Activated CD8-positive, alpha-beta T cell treated with anti-CD3 and anti-CD28 coated beads, Interleukin-2, amount 10 ng/mL, durations not matched to agents 7 days and 5 days (primary cell): ENCODE measurements at places on chromosomes 11 and 22. TPM values are rescaled to one million over a fixed set of nuclear protein-coding genes. Genes with fewer than 3 reads are reported as not detected.

DNA sequence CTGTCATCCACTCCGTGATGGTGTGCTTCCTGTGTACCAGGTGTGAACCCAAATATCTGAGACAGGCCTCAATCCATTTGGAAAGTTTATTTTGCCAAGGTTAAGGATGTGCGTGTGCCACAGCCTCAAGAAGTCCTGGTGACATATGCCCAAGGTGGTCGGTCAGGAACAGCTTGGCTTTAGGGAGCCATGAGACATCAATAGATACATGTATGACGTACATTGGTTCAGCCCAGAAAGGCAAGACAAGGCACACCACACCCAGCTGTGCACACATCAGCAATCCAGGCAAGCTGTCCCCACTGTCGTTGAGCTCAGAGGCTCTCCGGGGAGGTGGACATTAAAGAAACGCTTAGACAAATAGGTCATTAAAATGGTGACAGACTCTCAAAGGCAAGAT lies 56.8 kb upstream of the SHANK2 start:
- no peaks in the 10 kb centered on the region for H3K27me3 ChIP-seq
- H3K4me1 ChIP-seq: no peaks in the 10 kb centered on the region
- no peaks in the 10 kb centered on the region for H3K36me3 ChIP-seq
- H3K27ac ChIP-seq: no peak overlapping the region
- H3K4me3 ChIP-seq: no peak overlapping the region

DNA sequence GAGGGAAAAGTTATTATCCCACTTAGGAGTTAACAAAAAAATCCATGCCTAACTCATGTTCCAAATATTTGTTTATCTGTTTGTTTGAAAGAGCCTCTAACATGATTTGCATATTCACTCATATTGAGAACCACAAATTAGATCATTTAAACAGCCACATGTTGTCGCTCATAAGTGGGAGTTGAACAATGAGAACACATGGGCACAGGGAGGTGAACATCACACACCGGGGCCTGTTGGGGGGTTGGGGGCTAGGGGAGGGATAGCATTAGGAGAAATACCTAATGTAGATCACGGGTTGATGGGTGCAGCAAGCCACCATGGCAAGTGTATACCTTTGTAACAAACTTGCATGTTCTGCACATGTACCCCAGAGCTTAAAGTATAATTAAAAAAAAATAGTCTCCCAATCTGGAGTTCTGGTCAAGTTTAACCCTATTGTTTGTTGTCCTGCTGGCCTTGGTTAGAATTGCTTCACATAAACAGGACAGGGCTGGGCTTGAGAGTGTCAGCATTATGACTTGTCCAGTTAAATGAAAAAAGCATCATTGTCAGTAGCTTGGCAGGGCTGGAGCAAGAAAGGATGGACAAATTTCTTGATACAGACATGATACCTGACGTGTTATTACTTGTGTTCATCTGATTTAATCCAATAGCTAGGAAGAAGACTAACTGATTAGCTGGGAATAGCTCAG lies 57.8 kb upstream of the PSMA1 start:
- no peak for DNase-seq
- H3K4me1 ChIP-seq: peaks cover 51% of the 10 kb centered on the region
- H3K36me3 ChIP-seq: peaks cover 83% of the 10 kb centered on the region
- no peaks in the 10 kb centered on the region for H3K27me3 ChIP-seq
- H3K4me3 ChIP-seq: peak overlapping the region; percentile 42
- peak overlapping the region; percentile 90 for H3K27ac ChIP-seq

DNA sequence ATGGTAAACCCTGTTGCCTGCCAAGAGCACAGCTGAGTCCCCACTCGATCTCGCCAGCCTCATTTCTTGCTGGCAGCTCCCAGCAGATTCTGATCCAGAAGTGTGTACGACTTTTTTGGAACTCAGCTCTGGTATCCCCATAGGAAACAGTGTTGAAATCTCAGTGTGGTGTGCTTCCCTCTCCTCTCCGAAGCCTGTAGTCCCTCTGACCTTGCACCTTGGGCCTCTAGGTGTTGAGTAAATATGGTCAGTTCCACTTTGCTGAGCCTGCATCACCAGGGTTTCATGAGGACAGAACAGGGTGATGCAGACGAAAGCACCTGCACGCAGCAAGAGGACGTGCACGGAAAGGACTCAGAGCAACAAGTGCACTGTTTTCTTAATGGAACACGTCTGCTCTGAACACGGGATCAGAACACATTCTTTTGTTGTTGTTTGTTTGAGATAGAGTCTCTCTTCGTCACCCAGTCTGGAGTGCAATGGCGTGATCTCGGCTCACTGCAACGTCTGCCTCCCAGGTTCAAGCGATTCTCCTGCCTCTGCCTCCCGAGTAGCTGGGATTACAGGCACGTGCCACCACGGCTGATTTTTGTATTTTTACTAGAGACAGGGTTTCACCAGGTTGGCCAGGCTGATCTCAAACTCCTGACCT lies 3.8 kb upstream of the CPT1A start:
- H3K4me3 ChIP-seq: no peak overlapping the region
- DNase-seq: no peak
- H3K27me3 ChIP-seq: peaks cover 17% of the 10 kb centered on the region
- H3K27ac ChIP-seq: no peak overlapping the region

GRCh38 chr11:130435671-130436070 lies 7.3 kb upstream of the ADAMTS8 start:
- peaks cover 10% of the 10 kb centered on the region for H3K27me3 ChIP-seq
- peaks cover 8% of the 10 kb centered on the region for H3K36me3 ChIP-seq
- H3K4me1 ChIP-seq: peaks cover 44% of the 10 kb centered on the region
- DNase-seq: no peak
- H3K4me3 ChIP-seq: no peak overlapping the region

DNA sequence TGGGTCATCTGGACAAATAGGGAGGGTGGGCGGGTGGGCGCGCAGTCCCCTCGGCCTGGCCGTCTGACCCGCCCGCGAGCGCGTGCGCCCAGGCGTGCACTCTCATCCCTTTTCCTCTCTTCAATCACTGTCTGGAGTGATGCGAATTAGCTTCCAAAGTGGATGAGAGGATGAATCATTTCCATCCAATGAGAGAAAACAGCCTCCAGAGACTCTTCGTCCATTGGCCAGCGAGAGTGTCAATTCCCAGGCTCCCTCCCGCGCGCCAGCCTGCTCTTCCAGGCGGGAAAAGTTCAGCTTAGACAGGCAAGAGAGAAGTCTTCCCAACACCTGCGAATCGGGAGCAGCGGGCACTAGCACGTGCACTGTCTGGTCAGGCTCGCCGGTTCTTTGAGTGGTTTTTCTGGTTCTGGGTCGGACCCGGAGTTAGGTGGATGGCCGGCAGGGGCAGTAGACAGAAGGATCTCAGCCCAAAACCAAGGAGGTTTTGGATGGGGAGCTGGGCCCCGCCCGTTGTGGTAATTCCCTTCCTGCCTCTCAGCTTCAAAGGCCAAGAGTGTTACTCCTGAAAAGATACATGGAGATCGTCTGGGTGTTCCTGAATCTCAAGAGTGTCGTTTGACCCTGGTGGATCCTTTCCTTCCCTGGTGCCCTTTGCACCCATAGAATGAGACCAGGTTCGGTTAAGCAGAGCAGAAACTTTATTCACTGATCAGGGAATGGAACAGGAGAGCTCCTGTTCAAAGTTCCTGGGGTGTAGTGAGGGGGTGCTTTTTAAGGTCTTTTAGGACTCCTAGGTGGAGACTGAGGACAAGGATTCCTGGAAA lies 33.4 kb upstream of the GLYATL1 start:
- no peak overlapping the region for H3K27ac ChIP-seq
- H3K4me3 ChIP-seq: no peak overlapping the region
- peaks cover 70% of the 10 kb centered on the region for H3K27me3 ChIP-seq
- H3K36me3 ChIP-seq: no peaks in the 10 kb centered on the region

DNA sequence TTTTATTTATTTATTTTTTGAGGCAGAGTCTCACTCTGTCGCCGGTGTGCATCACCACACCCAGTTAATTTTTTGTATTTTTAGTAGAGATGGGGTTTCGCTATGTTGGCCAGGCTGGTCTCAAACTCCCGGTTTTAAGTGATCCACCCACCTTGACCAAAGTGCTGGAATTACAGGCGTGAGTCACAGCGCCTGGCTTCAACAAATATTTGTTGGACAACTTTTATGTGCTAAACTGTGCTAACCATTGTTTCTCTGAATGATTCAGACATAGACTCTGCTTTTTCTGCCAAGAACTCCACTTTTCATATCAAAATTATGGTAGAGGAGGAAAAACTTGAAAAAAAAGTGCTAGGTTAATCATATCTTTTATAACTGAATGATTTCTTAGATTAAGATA lies 36.3 kb downstream of the MMP7 start:
- DNase-seq: no peak
- no peaks in the 10 kb centered on the region for H3K36me3 ChIP-seq
- peaks cover 14% of the 10 kb centered on the region for H3K27me3 ChIP-seq
- H3K4me1 ChIP-seq: peaks cover 29% of the 10 kb centered on the region
- no peak overlapping the region for H3K4me3 ChIP-seq

DNA sequence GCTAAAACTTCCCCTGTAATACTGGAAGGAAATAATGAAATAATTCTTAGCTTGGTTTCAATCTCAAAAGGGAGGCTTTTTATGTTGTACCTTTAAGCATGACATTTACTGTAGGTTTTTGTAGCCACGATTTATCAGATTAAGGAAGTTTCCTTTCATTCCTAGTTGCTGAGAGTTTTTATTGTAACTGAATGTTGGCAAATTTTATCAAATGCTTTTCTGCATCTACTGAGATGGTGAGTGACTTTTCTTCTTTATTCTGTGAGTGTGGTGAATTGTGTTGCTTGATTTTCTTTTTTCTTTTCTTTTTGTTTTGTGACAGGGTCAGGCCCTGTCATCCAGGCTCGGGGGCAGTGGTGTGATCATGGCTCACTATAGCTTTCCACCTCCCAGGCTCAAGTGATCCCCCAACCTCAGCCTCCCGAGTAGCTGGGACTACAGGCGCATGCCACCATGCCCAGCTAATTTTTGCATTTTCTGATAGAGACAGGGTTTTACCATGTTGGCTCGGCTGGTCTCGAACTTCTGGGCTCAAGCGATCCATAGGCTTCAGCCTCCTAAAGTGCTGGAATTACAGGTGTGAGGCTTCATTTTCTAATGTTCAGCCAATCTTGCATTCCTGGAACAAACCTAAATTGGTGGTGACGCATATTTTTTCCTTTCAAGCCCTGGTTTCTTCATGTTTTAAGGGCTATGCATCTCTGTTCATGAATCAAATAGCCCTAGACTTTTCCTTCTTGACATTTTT lies 26.2 kb downstream of the SUSD2 start:
- peak overlapping the region; percentile 85 for H3K27ac ChIP-seq
- no peak for DNase-seq
- peaks cover 2% of the 10 kb centered on the region for H3K27me3 ChIP-seq
- H3K36me3 ChIP-seq: no peaks in the 10 kb centered on the region

TMPRSS13 gene
- total RNA-seq: 1.8 TPM

PARVA gene
- total RNA-seq: not detected

ZNRD2 gene
- 39.2 TPM for total RNA-seq
